ENCODE measurements at places on chromosomes 7 and 10.

DNA sequence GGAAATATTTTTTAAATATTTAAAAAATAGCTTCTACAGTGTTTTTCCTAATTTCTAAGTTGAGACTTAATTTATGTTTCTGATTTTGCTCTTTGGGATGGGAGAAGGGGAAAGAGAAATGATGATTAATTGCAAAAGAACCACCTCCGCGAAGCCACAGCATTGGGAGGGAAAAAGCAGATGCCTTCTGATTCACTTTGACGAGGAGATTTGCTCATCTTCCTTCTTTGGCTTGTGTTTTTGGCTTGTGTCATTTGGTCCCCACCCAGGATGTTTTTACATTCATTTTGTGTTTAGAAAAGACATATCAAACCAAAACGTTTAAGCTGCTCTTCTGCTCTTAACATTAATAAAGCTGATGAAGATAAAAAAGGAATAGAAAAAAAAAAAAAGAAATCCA, 121.7 kb downstream of the MACC1 start:
- no peak for DNase-seq

DNA sequence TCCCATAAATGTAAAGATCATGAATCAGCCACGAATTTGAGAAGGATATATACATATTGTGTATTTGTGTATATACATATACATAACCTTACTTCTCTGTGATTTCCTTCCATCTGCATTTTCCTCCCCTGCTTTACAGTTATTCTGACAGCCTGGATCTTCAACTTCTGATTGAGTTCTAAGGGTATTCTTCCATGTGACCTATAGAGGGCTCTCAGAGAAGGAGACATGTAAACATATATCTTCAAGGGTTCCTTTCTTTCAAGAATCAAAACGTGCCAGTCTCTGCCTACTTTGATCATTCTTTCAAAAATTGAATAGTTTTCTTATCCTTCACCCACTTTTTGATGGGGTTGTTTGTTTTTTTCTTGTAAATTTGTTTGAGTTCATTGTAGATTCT, 453.7 kb upstream of the POT1 start:
- no peak for DNase-seq

- DNase-seq, result no peak
These were observed 515.8 kb upstream of the AKR1E2 start for GRCh38 chr10:4310172-4310571.

DNA sequence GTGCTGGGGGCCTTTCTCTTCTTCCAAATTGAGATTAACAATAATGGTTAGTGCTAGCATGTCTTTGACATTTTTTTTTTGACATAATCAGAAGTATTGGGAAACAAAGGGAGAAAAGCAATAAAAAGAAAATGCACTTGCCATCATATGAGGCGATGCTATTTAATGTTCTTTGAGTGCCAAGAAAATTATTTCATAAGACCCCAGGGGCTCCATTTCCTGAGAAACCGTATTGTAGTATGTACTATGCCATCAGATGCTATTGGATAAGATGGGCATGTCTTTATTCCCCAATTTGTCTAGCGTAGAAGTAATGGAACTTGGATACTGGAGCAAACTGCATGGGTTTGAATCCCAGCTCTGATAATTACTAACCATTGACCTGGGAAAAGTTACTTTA, 408.9 kb downstream of the ADRA2A start:
- no peak for DNase-seq

DNA sequence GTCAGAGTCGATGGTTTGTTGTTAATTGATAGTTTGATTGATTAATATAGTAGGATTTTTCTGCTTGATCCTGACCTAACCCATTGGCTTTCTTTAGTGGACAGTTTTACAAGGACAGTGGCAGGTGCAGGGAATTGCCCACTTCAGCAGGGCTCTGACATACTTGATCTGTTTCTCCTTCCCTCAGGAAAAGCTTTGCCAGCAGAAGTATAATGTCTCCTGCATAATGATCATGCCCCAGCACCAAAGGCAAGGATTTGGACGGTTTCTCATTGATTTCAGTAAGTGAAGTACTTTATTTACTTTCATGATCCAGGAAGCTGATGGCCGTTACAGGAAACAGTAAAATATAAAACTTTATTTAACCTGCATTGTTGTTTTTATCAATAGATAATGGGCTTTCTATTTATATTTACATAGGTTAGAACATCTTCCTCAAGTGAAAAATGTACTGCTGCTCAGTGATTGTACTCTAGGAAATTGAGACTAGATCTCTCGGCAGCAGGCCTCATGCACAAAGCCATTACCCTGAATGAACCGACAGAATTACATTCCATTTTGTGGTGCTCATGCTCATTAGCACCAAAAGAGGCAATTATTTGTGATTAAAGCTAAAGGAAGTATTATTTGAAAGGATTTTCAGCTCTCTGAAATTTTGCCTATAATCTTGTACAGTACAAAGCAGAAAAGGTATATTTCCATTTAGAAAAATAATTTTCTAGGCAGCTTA, 122.5 kb upstream of the SAMD8 start:
- DNase-seq, result no peak

DNA sequence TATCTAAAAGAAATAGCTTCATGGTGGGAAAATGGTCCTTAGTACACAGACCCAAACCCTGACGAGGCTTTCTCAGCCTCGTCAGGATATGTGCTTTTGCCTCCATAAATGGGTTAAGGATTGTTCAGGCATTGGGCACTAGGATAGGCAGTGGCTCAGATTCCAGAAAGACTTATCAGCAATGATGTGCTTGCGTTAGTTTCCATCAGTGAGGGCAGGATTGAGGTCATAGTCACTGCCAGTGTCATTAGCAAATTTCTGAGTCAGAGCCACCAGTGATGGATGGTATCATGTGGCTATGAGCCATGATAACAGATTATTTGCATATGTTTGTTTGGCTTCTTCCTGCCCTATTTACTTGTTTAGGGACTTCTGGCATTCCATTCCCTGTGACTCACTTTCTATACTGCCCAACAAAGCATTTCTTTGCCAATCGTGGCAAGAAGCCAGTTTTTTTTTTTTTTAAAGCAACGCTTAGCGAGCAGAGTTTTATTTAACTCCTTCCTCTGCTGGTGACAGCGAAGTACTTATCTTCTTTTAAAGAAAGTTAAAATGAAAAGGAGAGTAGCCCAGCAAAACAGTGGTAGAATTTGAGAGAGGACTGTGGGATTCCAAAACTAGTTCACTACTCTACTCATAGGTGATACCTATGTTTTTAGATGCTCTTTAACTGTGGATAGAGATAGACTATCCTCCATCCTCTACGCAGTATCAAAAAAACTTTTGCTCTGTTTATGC, 44.4 kb downstream of the MYPN start:
- DNase-seq, result no peak

- no peak for DNase-seq
These were observed 1.6 kb downstream of the OLAH start for GRCh38 chr10:15045380-15045779.

GRCh38 chr7:81284576-81284975, 365.7 kb upstream of the SEMA3C start:
- no peak for DNase-seq

DNA sequence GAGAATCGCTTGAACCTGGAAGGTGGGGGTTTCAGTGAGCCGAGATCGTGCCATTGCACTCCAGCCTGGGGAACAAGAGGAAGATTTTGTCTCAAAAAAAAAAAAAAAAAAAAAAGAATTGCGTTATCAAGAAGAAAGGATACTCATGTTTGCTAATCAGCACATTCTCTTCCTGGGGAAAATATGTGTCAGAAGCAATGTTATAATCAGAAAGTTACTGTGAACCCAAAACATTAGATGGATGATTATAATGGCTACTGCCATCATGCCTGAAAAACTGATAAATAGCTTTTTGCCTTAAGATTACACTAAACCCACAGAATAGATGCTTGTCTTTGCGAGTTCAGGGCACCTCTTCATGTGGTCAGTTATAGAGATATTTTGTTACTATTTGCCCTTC, 24.3 kb upstream of the GNAI1 start:
- DNase-seq, result no peak

DNA sequence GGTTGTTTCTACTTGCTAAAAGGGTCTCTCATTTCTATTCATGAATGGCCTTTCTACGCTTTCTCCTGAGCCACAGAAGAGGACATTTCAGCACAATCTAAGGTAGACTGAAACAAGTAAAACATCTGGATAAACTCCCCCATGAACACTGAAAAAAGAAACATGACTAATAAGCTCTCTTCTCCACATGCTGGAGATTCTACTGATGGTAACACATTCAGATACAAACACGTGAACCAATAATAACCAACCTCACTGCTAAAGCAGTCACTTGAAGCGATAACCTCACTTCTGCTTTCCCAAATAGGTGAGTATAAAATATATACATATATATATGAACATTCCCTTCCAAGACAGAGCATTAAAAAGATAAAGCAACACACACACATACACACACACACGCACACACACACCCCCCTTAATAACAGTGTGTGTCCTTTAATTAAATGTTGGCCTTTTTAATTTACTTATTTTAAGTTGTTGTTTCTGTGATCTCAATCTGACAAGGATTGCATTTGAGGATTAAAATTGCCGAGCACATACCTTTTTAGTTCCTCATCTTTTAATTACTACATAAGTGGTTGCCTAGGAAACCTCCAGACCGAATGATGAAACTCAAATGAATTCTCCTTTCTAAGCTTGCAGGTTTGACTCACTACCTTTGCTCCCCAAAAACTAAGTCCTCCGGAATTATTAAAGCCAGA, 292.4 kb upstream of the KLF14 start:
- DNase-seq, result no peak

DNA sequence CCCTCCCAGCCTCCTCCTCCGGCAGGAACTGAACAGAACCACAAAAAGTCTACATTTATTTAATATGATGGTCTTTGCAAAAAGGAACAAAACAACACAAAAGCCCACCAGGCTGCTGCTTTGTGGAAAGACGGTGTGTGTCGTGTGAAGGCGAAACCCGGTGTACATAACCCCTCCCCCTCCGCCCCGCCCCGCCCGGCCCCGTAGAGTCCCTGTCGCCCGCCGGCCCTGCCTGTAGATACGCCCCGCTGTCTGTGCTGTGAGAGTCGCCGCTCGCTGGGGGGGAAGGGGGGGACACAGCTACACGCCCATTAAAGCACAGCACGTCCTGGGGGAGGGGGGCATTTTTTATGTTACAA, 83.3 kb downstream of the PAX2 start:
- no peak for DNase-seq

DNA sequence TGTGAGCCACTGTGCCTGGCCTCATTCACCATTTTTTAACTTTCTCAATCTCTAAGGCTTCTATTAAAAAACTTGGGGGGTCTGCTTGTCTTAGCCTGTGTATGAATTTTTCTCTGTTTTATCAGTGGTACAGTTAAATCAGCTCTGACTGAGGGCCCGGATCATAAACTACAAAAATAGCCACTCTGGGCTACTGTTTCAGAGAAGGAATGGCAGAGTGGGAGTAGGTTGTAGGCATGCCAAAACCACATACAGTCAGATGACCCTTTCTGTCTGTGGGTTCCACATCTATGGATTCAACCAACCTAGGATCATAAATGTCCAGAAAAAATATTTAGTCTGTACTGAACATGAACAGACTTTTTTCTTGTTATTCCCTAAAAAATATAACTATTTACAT, 21.3 kb downstream of the TBC1D12 start:
- no peak for DNase-seq

- DNase-seq, result no peak
These were observed 40.0 kb upstream of the EIF4H start for GRCh38 chr7:74134117-74134620.

GRCh38 chr10:72016608-72017300, 52.6 kb downstream of the CHST3 start:
- peak; percentile 15 for DNase-seq

DNA sequence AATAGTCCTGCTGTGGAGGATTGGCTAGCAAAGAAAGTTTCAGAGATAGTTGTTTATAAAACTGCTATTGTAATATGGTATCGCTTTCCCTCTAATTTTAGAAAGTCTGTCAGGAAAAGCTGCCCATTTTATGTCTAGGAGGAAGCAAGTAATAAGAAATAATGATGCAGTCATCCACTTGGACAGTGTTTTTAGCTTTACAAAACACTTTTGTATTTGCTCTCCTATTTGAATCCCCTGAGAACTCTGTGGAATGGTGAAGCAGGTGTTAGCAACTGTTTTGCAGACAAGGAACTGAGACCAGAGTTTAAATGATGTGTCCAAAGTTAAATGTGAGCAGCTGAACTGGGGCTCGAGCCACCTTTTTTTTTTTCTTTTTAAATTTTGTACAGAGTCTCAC, 455.8 kb downstream of the XPNPEP1 start:
- DNase-seq, result no peak

DNA sequence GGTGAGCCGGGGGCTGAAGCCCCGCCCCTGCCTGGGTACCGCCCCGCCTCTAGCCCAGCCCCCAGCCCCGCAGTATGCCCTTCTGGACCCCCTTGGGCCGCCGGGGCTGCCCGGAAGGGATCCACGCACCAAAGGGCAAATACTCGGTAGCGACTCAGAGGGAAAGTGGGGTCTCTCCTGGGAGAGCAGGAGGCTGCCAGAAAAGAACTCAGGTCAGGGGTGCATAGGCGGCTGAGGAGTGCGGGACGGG, 796 bp downstream of the FBXL15 start:
- no peak for DNase-seq

DNA sequence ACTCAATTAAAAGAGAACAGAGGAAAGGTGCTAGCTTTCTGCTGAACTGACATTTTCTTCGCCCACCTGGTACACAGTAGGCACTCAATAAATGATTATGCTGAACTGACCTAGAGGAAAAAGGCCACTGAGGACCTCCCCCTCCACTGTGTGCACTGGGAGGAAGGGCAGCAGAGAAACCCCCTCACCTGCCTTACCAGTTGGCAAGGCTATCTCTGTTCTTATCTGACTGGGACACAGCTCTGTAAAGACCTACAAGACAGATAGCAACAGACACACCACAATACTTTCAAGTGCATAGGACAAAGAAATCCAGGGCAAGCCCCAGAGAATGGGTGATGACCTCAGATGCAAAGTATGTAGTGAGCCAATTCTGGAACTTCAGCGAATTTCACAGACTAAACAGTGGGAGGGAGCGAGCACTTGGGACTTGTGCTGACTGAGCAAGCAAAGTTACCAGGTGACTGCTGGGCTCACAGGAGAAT, 30.4 kb downstream of the PDLIM1 start:
- DNase-seq, result no peak

- DNase-seq, result no peak
These were observed 99.7 kb downstream of the TNS3 start for GRCh38 chr7:47482013-47482875.

DNA sequence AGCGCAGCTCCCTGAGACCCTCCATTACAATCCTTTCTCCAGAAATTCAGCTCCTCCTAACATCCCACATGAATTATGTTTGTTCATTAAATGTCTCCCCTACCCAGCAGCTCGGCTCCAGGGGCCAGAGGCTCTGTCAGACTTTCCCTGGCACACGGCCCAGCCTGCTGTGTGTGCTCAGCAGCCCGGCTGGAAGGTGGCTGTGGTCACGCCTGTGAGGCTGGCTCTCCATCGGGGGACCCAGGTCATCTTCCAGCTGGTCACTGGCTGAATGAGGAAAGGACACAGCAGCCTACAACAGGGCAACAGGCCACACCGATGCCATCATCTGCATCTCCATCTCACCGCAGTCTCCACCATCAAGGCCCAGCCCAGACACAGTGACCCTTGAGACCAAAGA, 219.8 kb downstream of the MAD1L1 start:
- DNase-seq, result no peak

- no peak for DNase-seq
These were observed 36.3 kb upstream of the SH2D4B start for GRCh38 chr10:80501381-80501912.

- no peak for DNase-seq
These were observed 165.6 kb downstream of the TPK1 start for GRCh38 chr7:144670218-144670617.

- no peak for DNase-seq
These were observed 106.4 kb downstream of the AMPH start for GRCh38 chr7:38524786-38525185.

- DNase-seq, result peak; percentile 37
These were observed at the start of gene PTPRE for GRCh38 chr10:127906548-127907377. PTPRE (plus strand) TSS chr10:127907103; CDS start chr10:128040882, 133,779 bp downstream.
